Non-pigmented ciliary epithelial cell (primary cell): ENCODE measurements at places on chromosomes 4 and X.

GRCh38 chrX:7637066-7637465 lies 205.9 kb upstream of the VCX start:
- no peak for DNase-seq

DNA sequence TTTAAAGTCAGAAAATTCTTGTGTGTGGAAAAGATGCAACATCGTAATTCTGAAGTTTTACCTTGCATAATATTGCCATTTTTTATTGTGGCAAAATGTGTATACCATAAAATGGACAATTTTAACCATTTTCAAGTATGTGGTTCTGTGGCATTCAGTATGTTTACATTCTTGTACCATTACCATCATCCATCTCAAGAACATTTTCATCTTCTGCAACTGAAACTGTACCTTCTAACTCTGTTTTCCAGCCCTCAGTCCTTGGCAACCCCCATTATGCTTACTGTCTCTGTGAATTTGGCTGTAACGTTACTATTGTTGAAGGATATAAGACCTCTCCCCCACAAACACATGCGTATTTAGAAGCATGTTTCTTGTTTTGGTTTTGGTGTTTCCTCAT lies 123.2 kb downstream of the BMPR1B start:
- peak; percentile 36 for DNase-seq

DNA sequence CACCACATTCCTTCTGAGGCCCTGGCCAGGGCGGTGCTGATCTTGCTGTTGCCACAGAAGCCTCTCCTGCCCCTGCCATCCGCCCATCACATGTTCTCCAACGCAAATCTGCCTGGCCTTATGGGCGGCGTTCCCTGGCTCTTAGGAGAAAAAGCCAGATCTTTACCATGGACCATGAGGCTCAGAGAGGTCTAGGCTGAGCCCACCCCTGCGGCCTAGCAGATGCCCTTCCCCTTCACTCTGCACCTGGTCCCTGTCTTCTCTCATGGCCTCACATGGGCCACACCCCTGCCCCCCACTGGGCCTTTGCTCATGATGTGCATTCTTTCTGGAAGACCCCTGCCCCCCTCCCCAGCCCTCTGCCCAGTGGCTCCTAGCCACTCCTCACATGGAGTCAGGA lies 78.5 kb downstream of the CRMP1 start:
- no peak for DNase-seq

DNA sequence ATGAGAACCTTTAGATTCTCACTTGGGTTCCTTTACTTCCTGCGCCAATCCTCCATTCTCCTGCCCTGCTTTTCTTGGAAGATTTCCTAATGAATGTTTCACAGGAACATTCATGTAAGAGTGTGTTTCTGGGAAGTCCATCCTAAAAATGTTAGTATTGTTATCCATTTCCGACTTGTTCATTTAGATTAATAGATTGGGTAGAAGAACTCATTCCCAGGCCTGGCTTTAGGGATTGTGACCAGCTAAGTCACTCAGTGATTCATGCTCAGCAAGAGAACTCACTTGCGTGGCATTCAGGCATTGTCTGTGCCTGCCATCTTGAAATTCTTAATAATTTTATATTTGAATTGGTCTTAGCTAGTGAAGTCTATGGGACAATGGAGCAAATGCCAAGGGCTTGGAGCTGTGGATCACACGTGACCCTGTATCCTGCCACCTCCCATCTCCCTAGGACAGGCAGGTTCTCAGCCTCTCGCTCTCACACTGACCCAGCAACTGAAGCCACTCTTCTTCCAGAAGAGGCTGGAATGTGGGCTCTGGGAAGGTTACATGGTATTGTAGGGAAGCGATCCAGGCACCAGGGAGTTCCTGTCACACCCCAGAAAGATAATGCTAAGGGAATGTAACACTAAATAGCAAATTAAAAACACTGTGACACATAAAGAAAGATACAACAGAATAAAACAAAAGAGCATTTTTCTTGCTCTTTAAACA lies 562.1 kb downstream of the TMA16 start:
- DNase-seq = no peak

GRCh38 chr4:6851431-6851830 lies 58.2 kb upstream of the TBC1D14 start:
- DNase-seq = no peak

GRCh38 chr4:153337686-153338085 lies 6.8 kb upstream of the MND1 start:
- no peak for DNase-seq

DNA sequence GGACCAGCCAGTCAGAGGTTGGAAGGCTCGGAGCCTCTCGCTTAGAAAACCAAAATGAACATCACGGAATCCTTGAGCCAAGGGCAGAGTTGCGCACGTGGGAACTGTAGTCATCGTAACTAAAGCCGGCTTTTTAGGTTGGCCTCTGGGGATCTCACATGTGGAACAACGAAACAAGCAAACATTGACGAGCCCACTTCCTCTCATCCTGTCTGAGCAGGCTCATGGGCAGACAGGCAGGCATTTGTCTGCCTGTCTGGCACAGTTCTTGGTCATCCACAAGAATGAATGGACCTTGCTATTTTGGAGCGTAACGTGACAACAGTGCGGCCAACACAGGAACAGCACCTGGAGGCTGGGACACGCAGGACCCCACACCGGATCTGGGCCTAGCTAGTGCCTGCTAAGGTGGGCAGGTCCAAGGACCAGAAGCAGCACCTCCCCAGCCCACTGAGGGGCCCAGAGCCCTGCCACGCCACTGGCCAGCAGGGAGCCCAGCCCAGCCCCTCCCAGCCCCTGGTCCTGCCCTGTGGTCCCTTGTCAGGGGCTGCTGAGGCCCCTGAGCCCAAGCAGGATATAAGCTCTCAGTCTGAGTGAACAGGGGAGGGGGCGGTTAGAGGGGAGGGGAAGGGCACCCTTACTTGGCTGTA lies 9.2 kb upstream of the TREX2 start:
- DNase-seq = no peak

DNA sequence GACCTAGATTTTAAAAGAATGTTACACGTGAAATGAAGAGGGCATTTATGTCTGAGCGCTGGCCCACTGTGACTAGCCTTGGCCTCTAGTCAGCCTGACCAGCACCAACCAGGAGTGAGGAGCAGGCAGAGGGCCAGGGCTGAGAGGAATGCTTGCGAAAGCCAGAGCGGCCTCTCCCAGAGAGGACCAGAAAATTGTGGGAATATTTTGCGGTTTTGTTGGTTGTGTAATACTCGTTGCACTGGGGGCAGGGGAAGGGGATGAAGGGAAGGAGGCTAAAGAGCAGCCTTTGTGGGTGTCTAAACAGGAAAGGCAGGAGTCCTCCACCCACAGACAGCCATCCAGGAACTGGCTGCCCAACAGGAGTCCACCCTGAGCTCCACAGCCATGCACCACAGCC lies 3.8 kb downstream of the GABRE start:
- peak; percentile 61 for DNase-seq

DNA sequence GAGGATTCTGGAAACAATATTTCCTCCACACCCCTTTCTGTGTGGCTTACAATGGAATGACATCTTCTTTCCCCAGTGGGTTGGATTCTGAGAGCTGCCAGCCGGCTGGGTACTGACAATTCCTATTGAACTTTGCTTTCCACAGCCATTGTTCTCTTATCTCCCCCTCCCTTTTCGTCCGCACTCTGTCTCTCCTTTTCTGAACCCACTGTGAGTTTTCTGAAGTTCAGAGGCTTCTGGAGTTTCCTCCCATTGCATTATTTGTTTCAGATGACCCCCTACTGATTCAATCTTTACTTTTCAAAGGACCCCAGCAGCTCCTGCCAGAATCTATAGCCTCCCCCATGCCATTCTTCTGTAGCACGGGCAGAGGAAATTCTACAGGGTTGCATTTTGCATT lies 10.4 kb downstream of the SMPX start:
- DNase-seq = no peak

- no peak for DNase-seq
These were observed 78.1 kb upstream of the BOD1L1 start for GRCh38 chr4:13705521-13706041.

DNA sequence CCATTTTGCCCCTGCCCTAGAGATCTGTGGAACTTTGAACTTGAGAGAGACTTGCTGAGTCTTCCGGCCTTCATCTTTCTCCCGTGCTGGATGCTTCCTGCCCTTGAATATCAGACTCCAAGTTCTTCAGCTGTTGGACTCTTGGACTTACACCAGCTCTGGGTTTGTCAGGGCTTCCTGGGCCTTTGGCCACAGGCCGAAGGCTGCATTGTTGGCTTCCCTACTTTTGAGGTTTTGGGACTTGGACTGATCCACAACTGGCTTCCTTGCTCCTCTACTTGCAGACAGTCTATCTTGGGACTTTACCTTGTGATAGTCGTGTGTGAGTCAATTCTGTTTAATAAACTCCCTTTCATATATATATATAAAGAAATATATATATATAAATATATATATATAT lies 1071.0 kb downstream of the ADGRL3 start:
- no peak for DNase-seq

GRCh38 chr4:1590244-1590643 lies 93.9 kb downstream of the FAM53A start:
- DNase-seq = no peak

- DNase-seq = no peak
These were observed 283.2 kb upstream of the CPEB2 start for GRCh38 chr4:14719053-14719452.

- DNase-seq = no peak
These were observed 63.6 kb downstream of the PALLD start for GRCh38 chr4:168560184-168561180.

GRCh38 chr4:185651137-185651677 lies 115.9 kb upstream of the PDLIM3 start:
- DNase-seq = no peak

DNA sequence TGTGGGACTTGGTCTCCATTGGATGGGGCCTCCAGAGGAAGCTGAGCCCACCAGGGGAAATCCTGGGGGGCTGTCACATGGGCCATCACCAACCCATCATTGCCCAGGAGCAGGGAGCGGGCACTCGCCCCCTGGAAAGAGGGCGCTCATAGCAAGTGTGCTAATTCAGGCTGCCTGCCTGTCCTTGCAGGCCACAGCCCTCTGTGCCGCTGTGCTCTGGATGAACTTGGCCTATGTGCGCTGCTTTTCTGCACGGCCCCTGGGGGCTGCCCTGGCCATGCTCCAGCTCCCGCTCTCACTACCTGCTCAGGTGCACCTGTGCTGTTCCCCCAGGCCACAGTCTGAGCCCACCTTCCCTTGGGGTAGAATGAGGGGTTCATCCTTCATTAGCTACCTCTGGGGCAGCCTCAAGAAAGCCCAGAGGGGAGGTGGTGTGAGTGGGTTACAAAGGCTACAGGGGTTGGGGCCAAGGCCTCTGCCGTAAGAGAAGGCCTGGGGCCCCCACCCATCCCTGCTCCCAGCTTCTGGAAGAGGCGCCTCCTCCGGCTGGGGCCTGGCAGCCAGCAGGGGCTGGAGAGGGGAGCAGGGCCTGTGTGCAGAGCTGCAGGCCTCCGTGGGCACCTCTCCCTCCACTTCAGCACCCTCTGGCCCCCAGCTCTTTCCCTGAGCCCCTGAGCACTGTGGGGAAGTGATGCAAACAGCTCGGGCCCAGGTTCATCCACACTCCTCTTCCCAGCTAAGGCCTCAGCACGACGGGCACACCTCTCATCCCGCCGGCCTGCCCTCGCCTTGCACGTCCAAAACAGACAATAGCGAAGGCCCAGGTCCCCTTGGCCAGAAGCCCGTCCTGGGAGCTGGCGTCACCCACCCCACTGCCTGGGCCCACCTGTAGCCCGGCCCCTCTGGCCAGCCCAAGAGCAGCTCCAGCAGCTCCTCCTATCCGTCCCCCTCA lies 8.9 kb downstream of the CFAP99 start:
- DNase-seq = no peak

DNA sequence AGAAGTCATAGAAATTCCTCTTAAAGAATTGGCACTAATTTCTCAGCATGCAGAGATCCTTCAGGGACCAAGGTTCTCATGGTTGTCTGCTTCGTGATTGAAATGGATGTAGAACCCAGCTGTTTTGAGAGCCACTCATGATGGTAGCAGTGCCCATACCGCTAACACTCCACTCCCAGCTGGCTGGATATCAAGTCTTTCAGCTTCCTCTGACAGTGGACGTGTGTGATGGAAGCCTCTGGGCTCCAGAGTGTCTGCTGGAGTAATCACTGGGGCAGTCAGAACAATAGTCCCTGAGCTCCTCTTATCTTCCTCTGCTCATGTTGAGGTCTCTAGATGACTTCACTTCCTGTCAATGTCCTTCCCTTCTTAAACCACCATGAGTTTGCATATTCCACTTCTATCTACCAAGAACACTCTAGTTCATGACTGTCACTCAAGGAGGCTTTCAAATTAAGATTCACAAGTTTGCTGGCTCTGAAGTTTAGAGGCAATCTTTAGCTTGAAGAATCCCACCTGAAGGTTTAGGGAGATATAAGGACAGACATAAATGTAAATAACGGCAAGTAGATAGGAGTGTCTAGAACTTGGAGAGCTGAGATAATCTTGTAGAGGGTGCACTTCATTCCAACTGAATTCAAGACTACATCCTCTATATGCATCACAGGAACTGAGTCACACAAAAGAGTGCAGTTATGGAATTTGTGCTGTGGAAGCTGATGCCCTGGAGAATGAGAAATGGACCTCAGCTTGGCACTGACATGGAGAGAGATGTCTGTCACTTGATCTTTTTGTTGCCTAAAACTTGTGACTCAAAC lies 64.5 kb upstream of the WDR1 start:
- DNase-seq = no peak

DNA sequence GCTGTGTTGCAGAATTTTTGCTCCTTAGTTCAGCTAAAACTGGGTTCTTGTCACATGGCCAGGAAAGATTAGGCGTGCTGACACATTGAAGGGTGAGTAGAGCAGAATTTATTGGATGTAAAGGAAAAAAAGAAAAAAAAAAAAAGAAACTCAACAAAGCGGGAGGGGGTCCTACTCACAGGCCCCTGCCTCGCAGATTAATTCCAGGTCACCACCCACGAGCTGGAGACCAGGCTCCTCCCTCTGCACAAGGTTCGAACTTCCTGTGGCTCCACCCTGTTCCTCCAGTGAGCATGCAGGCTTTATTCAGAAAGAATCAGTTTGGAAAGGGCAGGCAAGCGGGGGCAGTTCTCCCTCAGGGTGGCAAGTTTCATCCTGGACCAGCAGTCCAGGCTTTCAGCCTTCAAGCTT lies 17.1 kb downstream of the MGST2 start:
- DNase-seq = no peak
